ENCODE measurements at places on chromosomes 6 and 20.

- no peak for DNase-seq
These were observed 21.0 kb downstream of the RIPOR3 start for GRCh38 chr20:50670126-50670862.

DNA sequence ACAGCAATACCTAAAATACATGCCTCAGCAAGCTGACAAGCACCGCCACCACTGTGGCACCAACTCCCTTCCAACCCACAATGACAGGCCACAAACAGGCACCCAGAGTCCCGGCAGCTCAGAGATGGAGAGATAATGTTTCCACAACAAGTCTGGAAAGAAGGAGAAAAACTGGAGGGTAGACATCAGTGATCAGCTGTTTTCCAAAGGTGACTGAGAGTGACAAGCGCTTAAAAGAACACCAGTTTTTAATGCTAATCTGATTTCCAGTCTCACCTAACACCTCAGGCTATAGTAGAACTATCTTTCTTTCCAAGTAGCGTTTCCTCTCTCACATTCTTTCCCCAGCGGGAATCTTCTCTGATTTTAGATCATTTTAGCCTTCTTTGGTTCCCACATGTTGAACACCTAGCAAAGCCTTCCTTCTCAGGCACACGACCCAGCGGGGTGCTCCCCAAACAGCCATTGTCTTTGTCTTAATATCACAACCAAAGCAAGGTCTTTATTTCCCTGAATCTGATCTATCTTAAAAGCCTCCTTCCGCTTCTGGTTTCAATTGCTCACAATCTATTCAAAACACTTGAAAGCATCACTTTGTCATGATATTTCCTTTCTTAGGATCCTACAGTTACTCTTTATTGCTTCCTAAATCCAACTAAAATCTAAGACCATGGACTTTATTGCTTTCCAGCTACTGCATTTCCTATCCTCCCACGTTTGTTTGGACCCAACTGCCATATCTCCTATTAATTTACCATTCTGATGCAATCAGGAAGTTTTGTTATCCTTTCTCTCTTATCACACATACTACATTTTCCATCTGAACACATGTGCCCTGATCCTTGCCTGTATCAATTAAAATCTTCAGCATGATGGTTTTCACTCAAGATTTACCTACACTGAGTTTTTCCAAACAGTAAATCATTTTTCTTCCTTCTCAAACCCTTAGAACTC, 282.7 kb downstream of the ADGB start:
- no peak for DNase-seq

GRCh38 chr6:155378724-155379123, 64.4 kb upstream of the TFB1M start:
- no peak for DNase-seq

- DNase-seq: no peak
These were observed 92.8 kb upstream of the FOXC1 start for GRCh38 chr6:1516742-1517520.

DNA sequence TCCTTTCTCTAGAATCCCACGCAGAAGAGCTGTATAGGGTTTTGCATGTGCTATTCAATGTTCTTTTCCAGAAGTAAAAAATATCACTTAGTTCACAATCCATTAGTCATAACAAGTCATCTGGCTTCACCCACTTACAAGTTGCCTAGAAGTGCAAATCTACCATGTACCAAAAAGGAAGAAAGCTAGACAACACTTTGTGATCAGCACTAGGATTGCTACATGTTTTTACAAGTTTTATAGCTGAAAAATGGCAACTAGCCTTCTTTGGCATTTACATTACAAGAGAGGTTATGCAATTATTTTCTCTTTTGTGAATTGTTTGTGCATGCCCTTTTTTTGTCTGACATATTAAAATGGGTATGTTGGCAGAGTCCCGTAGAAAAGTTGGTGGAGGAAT, 85.6 kb upstream of the PTPRK start:
- no peak for DNase-seq

DNA sequence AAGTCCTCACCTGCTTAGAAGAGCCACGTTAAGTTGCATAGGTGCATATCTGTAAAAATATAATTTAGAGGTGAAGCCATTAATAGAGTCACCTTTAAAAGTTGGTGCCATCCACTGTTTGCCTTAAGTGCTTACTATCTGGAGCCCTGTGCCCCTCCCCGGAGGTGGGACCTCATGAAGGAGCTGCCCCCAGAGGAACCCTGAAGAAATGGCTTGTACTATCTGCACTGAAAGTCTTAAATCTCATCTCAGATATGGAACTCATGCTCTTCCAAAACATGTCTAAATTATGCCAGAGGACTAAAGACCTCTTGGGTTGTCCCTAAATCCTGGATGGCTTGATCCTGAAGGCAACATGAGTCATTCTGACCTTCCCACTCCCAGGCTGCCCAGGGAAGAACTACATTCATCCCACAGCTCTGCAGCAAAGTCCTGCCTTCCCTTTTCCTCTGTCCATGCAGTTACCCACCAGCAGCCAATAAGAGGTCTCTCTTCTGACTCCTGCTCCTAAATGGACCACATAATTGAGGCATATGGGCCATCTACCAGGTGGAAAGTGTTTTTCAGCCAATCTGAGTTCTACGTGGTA, 85.3 kb downstream of the ASXL1 start:
- DNase-seq: no peak

- DNase-seq: no peak
These were observed 36.1 kb downstream of the BICRAL start for GRCh38 chr6:42817907-42818306.

GRCh38 chr6:42533794-42534193, 30.0 kb upstream of the UBR2 start:
- no peak for DNase-seq

DNA sequence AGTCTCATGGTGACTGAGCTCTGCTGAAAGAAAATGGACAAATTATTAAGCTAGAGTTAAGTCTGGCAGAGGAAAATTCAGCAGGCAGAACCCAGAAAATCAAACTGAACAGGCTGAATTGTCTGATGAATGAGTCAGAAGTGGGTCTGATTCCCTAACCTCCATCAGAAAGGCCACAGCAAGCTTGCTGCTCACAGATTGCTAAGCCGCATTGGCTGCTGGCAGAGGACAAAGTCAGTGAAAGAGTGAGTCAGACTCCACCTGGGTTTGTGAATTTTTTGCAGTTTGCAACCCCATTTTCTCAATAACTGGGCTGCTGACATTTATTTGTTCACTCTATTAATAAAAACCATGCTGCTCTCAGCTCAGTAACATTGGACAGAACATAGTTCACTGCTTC, 191.3 kb downstream of the EPM2A start:
- DNase-seq: no peak

- DNase-seq: no peak
These were observed 50.6 kb downstream of the GINS1 start for GRCh38 chr20:25457886-25458680.

DNA sequence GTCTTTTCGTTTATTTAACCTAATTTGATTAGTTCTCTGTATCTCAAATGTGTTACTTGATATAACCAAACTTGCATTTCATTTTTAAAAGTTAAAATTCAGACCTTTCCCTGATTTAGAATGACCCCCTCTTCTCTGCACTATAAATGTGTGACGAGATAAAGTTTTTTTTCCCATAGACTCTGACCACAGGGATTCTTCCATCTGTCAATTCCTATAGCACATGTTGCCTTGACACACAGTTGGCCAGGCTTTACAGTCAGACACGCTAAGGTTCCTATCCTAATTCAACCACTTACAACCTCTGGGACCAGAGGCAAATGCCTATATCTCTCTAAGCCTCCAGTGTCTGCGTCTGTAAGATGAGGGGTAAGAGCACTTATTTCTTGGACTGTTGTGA, 40.6 kb downstream of the KCNS1 start:
- no peak for DNase-seq

- no peak for DNase-seq
These were observed 143.8 kb downstream of the SLC16A10 start for GRCh38 chr6:111231090-111231459.

GRCh38 chr20:14378326-14378725, 40.9 kb upstream of the FLRT3 start:
- DNase-seq: no peak

DNA sequence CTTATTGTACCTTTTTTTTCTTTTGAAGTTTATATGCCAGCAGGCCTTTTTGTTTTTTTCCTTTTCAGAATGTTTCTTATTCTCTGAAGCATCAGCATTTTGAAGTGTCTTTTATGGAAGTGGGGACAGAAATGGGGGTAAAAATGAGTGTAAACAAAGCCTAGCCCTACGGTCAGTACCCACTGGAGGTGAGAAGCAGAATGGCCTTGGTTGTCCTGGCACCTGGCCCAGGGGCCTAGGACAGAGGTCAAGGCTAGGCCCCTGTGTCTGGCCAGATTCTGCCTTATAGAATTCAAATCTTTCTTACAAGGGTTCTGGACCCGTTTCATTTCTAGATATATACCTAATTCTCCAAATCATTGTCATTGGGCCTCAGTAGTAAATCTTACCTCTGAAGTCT, 3.5 kb upstream of the C6orf163 start:
- DNase-seq: no peak

DNA sequence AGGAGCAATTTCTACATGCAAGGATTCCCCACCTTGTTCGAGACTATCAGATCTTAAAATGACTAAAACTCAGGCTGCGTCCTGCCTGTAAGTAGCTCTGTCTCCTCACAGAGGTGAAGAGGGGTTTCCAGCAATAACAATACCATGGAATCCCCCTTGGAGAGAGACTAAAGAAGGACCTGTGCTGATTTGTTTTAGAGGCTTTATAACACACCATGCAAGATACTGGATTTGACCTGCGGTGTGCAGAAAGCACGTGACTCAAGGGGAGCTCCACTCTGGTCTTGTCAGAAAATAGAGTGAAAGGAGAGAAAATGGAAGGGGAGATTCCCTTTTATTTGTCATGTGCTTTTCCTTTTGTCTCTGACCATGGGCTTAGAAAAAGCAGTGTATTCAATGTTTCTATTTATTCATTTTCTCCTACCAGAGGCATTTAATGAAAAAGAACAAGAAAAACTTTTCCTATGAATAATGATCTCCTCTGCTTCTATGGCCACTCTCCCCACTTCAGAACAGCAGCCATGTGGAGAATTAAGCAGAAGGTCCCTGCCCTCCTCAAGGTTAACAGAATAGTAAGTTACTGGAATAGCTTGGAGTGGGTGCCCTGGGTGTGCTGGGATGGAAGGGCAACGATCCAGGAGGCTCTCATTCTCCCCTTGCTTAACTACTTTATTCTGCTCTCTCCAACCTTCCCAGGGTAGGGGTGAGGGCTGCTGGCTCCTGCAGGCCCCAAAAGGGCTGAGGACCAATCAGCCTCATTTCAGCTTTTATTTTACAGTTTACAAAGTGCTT, 19.2 kb upstream of the MRPS10 start:
- DNase-seq: no peak

DNA sequence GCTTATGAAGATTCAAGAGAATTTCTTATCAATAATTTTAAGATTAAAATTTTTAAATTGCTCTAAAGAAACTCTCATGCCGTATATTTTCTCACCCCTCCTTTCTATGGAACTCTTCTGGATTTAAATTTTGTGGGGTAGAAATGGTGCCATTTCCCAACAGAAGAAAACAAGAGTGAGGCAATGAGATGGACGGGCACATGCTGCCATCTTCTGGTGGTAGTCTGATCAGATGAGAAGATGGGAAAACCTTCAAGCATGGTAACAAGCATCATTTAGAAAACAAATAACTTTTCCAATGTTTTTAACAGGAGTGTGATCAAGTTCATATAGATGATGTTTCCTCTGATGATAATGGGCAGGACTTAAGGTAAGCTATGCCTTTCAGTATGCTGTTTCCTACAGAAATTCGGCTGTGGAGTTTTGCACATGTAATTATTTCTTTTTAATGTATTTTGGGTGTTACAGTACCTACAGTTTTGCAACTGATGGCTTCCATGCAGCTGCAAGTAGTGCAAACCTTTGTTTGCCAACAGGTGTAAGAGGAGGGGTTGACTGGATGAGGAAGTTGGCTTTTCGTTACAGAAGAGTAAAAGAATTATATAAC, 271.4 kb downstream of the EYA4 start:
- no peak for DNase-seq

DNA sequence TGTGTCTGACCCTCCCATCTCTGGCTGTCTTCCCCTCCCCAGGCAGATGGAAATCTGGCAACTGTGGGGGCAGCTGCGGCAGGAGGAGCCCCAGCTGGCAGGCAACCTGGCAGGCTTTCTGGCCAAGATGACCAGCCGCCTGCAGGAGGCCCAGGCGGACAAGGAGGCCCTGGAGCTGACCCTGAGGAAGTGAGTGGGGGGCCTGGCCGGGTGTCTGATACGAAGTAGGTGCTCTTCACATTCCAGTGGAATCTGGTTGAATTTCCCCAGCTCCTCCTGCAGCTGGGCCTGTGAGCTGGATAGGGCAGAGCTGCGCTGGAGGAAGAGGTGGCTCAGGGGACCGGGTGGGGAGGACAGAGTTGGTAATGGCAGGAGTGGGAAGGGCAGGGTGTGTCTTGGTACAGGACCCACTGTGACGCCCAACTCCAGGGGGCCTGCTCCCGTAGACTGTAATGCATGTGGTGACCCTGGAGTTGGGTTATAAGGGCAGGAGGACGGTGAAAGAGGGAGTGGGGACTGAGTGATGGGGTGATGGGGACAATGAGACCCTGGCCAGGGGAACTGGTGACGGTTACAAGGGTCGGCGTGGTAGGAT, 19.7 kb downstream of the RAB44 start:
- DNase-seq: no peak

GRCh38 chr6:164163239-164163638, 748.7 kb downstream of the QKI start:
- DNase-seq: no peak

- DNase-seq: no peak
These were observed 127.6 kb downstream of the KIF13A start for GRCh38 chr6:17859846-17860245.

GRCh38 chr20:34978092-34978744, 22.6 kb downstream of the MYH7B start:
- DNase-seq: no peak

GRCh38 chr6:4478098-4478497, 298.1 kb upstream of the CDYL start:
- DNase-seq: no peak

DNA sequence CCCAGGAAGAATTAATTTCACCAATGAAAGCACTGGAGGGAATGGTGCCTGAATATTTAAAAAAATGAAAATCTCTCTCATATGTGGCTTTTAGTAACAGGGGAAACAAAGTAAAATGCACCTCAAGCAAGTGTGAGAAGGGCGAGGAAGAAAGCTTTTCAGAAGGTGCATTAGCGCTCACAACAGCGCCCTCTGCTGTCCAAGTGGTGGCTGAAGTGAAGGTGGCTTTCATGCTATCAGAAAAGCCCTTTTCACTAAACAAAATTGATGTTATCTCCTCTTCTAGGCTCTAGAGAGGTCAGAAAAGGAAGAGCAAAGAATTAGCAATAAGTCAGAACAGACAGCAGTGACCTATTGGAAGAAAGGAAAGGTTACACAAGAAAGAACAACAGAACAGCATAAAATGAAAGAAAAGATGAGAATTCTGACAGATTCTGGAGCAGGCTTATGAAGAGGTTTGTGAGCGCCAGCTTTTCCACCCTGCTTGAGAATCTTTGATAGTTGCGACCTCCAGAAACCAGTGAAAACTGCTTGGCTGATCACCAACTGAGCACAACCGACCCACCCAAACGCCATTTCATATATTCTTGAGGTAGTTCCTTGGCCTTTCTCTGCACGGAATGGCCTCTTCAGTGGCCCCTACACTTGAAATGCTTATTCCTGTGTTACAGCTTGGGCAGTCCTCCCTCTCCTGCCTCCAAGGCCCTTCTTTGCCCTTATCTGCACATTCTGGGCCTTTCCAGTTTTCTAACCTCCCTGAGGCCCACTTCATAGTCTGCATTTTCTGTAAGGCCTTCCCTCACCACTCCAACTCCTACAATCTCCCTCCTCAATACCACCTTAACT, 45.3 kb downstream of the SMLR1 start:
- no peak for DNase-seq

All from NCI-H187 treated with DMSO at 0.1 percent for 48 hours (cell line).